ENCODE measurements at places on chromosomes 3 and 15. TPM values are rescaled to one million over a fixed set of nuclear protein-coding genes. Genes with fewer than 3 reads are reported as not detected.

DNA sequence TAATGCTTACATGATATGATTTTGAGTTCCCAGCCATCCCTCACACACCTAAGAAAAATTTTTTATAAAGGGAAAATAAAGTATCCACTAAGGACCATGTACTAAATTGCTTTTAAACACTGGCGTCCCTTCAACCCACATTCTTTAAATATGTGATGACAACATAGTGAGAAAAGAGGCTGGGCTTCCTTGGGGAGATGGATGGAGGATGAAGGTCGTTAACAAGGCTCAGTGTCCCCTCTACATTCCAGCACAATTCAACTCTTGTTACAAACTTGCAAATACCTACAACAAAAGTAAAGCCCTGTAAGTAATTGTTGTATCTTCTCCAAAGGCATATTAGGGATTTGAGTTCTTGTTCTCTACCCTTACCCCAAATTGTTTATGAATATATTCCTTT is 87.2 kb upstream of the SLC4A7 start:
- DNase-seq = no peak

GRCh38 chr3:50246517-50246954 is 10.5 kb downstream of the GNAI2 start:
- no peak for DNase-seq

DNA sequence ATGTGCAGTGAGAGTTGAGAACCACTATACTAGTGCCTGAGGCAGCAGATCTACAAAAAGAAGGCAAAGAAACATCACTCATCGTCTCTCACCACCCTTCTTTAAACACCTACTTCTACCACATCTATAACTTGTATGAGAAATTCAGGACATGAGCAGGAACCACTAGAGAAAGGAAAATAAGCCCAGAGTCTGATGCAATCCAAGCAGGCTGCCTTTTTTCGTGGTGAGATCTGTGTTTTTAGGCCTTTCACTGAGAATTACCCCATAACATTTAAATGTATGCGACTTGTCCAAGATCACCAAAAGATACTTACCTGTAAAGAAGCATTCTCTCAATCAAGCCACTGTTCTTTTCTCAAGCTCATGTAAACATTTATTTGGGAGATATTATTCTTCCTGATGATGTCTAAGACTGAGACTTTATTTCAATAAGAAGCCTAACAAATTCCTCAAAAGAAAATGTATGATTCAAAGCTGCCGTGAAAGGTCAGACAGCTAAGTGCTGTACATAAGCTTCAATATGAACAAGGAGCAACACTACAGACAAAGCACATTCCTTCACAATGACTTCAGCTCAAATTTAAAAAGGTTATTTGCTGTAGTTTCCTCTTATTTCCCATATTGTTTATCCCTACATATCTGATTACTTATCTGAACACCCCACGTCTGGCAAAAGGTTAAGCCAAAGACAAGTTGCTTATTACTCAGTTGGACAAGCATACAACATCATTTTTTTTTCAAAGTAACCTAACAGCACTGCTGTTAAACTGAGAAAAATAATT is 16.5 kb downstream of the SPICE1 start:
- DNase-seq = no peak

DNA sequence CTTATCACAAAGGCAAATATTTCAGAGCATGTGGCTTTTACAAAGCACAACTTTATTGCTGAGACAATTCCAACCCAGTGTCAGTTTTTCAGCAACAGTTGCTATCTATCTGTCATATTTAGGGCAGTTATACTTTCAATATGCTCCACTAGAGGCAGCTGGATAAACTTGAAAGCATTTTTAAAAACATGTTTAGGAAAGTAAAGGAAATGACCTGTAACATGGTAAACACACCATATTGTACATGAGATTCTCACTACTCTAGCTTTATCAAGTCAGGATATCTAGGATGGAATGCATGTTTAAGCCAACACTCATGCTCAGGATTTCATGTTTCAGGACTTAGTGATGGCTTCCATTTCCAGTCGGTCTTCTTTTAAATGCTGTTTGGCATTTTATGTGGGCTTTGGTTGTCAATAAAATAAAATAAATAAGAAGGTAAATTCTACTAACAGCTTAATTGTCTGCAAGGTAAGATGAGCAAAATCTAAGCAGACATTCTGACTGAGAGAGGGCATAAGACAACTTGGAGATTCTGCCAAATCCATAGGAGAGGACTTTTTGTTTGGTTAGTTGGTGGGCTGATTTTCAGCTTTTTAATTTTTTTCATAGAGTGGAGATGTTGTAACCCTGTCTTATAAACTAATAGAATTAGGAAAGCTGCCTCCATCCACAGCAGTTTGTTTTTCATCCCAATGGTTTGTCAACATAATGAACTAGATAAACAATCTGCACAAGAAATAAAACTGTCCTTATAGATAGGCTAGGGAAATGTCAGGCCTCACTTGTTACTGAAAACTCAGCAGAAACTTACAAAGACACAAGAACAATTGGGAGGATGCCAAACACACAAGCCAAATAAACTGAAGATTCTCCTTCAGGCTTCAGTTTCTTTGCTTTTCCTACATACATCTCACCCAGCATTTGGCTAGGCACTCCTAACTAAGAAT is 63.4 kb upstream of the CPB1 start:
- DNase-seq = no peak

The SCN11A gene
- under 0.01 TPM for total RNA-seq

The CRABP1 gene
- total RNA-seq = 13.9 TPM

The PFKFB4 gene
- total RNA-seq = 22.0 TPM

The TUSC7 gene
- total RNA-seq = not detected

DNA sequence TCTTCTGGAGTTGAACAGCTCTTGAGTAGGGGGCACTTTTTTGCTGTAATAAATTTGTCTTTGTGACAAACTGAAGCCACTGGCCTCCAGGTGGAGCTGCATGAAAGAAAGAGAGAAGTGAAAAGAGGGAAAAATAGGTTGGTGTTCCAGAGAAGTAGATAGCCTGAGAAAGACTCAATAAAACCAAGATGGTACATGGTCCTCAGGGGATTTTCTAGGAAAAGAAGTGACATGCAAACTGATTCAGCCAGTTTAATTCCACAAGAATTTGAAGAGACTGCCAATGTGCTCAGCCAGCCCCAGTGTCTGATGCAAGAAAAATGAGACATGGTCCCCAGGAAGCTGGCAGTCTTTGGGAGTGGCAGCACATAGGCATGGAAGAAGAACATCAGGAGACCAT is 152.7 kb downstream of the CD47 start:
- DNase-seq = no peak

DNA sequence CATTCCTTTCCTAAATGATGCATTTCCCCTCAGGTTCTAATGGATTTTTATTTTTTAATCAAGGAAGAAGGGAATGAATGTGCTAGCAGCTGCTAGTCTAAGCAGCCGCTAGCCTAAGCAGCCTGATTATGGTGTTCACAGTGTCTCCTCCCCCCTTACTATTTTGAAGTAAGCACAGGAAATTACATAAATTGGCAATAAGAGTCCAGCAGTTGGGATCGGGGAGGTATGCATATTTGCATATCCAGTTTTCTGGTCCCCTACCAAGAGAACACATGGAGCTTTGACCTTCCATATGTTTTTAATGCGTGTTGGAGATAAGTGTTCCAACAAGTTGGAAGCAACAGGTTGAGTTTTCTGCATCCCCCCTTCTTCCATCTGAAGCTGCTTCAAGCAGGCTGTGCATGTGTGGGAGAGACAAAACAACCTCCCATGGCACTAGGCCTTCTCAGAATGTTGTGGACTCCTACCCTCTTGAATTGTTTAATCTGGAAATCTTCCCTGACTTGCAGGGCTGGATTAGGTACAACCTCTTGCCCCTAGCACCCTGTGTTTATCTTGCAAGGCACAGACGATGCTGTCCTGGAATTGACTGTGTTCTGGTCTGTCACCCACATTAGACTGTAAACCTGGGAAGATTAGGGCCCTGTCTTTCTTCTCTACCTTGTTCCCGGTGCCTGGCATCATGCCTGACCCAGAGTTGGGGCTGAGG is 124.8 kb upstream of the LRIG1 start:
- no peak for DNase-seq

The UMPS gene
- 54.2 TPM for total RNA-seq

The FBXO40 gene
- total RNA-seq = not detected

GRCh38 chr3:117005911-117006522 is 296.4 kb downstream of the TUSC7 start:
- no peak for DNase-seq

- DNase-seq = no peak
These were observed 3.8 kb upstream of the IGDCC3 start for GRCh38 chr15:65381445-65382145.
